ENCODE measurements at places on chromosomes 12 and 14.

- DNase-seq = no peak
Measured at GRCh38 chr14:44099743-44100488, 407.2 kb downstream of the FSCB start.

GRCh38 chr12:39915249-39915648 is 190.6 kb downstream of the SLC2A13 start:
- no peak for DNase-seq

DNA sequence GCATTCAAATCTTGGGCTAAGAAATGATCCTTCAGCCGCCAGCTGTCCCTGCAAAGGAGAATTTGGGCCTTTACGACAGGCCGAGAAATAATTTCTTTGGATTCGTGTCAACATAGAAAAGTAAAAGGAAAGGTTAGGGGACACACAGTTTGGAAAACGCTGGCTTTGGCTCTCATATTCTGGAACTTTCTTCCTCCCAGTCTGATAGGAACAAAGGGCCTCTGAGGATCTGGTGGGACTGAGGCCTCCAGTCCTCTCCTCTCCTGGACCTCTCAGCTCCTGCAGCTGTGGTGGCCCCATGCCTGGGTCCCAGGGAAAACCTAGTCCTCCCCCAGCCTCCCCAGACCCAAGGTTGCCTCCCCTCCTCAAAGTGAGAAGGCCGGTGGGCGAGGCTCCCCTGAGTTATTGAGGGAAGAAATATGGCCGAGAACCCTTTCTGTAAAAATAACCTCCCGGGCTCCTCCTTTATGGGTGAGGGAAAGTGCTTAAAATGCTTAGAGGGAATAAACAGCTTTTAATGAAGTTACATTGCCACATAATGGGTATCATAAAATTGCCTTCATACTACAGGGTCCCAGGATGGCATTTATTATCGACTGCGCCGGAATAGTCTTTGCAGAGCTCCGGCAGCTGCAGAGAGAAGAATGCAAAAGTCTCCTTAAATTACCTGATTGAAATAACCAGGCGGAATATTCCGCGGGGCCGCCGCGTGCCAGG is 188.3 kb downstream of the PHETA1 start:
- DNase-seq = no peak

DNA sequence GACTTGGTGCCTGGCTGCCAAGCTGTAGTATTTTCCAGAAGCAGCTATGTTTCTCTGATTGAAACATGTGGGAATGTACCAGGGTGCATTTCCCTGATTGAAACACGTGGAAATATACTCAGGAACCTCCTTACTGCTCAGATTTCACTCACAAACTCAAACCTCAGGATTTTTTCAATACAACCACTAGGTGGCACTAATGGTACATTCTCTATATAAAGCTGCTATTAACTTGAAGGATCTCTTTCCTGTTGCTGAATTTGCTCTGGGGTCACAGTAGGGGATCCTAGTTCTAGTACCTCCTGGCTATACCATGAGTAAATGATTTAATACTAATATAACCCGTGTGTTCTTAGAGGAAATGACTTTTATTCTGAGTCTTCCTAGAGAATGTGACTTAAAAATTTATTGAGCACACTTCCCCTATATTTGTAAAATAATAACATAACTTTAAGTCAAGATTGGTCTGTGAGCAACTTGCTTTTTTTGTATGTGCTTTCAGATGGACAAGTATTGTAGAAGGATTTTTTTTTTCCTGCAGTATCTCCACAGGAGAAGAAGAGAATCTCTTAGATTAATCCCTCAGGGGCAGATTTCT is 173.8 kb upstream of the MIS18BP1 start:
- DNase-seq = no peak

GRCh38 chr12:102757154-102757881 is 159.7 kb downstream of the PAH start:
- no peak for DNase-seq

GRCh38 chr12:28066879-28067278 is 94.3 kb upstream of the PTHLH start:
- no peak for DNase-seq

DNA sequence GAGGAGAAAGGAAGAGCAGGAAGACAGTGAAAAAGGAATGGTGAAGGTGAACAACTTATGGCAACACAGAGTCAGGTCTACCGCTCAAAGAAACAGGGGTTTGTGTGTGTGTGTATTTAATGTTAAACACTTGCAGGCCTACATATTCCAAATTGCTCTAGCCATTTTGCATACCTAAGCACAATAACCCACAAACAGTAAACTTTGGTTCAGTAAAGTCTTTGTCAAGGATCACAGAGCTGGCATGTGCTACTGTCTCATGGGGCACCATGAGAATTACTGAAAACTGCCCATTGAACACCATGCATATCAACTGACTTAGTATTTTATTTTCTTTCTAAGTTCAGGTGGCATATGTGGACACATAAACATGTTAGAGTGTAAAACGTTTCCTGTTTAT is 163.6 kb downstream of the MDGA2 start:
- no peak for DNase-seq

GRCh38 chr12:98090731-98091130 is 424.7 kb upstream of the TMPO start:
- no peak for DNase-seq

GRCh38 chr12:132146098-132146497 is 1.8 kb downstream of the NOC4L start:
- no peak for DNase-seq

DNA sequence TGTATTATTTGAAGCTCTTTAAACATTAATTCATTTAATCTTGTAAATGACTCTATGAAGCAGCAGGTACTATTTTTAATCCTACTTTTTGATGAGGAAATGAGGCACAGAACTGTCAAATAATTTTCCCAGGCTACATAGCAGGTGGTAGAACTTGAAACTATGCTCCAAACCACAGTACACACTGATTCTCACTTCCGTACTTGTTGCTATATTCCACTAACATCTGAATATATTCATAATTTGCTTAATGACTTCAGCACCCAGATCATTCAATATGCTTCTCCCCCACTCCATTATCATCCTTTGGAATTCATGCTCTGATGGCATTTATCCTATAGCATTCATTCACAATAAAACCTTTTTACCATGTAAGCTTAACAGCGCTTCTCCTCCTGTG is 4.9 kb downstream of the ERGIC2 start:
- no peak for DNase-seq

DNA sequence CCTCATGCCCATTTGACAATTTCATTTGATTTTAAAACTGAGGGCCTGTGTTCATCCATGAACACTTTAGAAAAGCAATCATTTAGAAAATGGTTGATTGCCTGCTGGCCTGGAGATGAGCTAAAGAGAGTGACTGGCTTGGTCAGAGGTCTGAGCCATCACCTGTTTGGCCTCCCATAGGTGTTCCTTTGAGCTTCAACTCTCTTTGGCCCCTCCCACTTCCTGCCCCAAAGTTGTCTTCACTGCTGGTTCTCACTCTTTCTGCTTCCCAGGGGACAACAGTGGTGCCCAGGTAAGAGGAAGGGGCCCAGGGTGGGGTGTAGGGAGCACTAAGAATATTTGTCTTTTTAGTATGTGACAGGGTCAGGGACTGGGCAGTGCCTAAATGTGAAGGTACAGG is 4.9 kb upstream of the TCP11L2 start:
- no peak for DNase-seq

- no peak for DNase-seq
Measured at GRCh38 chr14:60815371-60815770, 80.8 kb downstream of the MNAT1 start.

DNA sequence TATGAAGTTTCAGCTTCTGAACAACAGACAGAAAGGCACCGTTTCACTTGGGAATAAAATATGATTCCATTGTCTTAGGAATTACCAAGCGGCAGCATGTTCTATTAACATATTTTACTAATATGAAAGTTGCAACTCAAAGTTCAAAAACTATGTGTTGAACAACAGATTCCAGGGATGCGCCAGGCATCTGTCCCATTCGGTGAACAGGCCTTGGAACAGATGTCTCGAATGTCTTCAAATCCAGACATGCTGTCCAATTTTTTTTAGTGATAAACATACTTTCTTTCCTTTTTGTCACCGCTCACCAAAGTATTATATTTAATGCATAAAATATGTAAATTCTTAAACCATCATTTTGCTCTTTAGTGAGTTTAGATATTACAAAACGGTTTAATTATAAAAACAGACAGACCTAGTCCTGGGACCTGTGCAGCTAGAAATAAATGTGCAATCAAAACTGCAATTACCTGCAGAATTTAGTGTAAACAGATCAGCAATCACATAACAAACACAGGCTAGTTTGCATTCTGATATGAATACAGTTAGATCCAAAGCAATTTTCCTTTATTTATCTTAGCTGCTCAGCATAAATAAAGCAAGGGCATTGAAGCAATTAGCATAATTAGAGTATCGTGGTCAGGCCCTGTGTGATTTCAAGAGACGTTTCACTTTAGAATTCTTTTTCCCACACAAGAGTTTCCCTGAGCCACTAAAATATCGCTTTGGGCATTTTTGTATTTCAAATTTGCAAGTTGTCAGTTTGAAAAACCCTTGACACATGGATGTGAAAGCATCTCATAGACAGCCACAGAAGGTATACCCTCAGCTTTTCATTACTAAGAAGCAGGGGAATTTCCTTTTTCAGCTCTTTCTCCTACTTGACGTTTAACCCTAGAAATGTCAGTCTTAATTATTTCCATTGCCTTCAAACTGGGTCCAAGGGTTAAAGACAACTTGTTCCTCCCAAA is 420.8 kb downstream of the EGLN3 start:
- no peak for DNase-seq

Measured in SW 1271 (cell line).